ENCODE measurements at places on chromosomes 16 and 17.
A peak's percentile ranks its signal among the peaks of the same experiment; 100 is the strongest.

- H3K36me3 ChIP-seq, result no peaks in the 10 kb centered on the region
- H3K4me1 ChIP-seq, result no peaks in the 10 kb centered on the region
- no peaks in the 10 kb centered on the region for H3K27me3 ChIP-seq
- H3K4me3 ChIP-seq, result no peak overlapping the region
- no peak for DNase-seq
- H3K27ac ChIP-seq, result no peak overlapping the region
Measured at GRCh38 chr16:57194512-57194911, 8.4 kb downstream of the RSPRY1 start.

DNA sequence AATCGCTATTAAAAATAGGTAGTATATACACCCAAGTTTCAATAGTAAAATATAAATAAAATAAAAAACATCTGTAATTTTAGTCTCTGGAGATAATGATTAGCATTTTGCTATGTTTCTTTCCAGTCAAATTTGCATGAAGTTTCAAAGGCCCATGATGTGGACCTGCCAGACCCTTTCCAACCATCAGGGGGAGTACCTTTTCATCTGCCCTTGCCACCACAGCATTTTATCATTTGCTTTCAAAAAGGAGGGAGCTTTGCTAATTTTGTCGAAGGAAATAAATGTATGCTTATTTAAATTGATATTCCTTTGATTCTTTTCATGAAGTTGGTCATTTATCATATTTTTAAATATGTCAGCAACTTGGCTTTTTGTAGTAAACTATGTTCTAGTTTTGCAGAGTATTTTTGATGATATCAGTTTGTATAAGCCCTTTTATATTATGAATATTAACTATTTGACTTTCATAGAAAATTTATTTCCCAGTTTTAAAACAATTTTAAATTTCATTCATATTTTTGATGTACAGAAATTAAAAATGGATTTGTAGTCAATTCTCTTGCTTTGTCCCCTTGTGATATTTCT lies 115.2 kb upstream of the NETO2 start:
- peaks cover 15% of the 10 kb centered on the region for H3K36me3 ChIP-seq
- H3K4me1 ChIP-seq, result no peaks in the 10 kb centered on the region
- no peaks in the 10 kb centered on the region for H3K27me3 ChIP-seq
- H3K27ac ChIP-seq, result no peak overlapping the region
- no peak for DNase-seq

DNA sequence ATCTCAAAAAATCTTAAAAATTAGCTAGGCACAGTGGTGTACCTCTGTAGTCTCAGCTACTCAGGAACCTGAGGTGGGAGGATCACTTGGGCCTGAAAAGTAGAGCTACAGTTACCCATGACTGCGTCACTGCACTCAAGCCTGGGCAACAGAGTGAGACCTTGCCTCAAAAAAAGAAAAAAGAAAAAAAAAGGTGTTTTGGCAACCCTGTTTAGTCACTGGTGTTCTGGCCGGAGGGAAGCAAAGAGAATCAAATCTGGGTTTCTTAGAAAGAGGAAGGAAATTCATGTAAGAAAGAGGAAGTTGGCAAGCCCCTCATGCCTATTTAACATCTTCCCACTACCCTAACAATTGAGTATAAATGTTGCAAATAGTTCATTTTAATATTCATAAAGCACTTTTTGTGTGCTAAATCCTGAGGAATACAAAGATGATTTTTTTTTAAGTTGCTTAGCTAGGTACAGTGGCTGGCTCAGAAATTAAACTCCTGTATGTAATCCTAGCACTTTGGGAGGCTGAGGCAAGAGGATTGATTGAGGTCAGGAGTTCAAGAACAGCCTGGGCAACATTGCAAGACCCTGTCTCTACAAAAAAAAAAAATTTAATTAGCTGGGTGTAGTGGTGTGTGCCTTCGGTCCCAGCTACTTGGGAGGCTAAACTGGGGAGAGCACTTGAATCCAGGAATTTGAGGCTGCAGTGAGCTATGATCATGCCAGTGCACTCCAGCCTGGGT lies 6.5 kb upstream of the USP32 start:
- H3K4me1 ChIP-seq, result peaks cover 12% of the 10 kb centered on the region
- DNase-seq, result no peak
- no peak overlapping the region for H3K27ac ChIP-seq
- no peaks in the 10 kb centered on the region for H3K27me3 ChIP-seq
- H3K36me3 ChIP-seq, result no peaks in the 10 kb centered on the region
- H3K4me3 ChIP-seq, result no peak overlapping the region

- H3K36me3 ChIP-seq, result no peaks in the 10 kb centered on the region
- no peak overlapping the region for H3K27ac ChIP-seq
- no peak overlapping the region for H3K4me3 ChIP-seq
- no peak for DNase-seq
Measured at GRCh38 chr17:80029258-80029974, 6.3 kb downstream of the TBC1D16 start.

- H3K27ac ChIP-seq, result peak overlapping the region; percentile 32
- no peaks in the 10 kb centered on the region for H3K36me3 ChIP-seq
Measured at GRCh38 chr16:11576427-11577289, 10.1 kb downstream of the LITAF start.

- no peak overlapping the region for H3K27ac ChIP-seq
- H3K27me3 ChIP-seq, result peaks cover 19% of the 10 kb centered on the region
- no peak overlapping the region for H3K4me3 ChIP-seq
Measured at GRCh38 chr17:31413874-31414549, 22.5 kb downstream of the RAB11FIP4 start.

GRCh38 chr17:80474231-80474960 lies 2.0 kb downstream of the NPTX1 start:
- H3K36me3 ChIP-seq, result no peaks in the 10 kb centered on the region
- no peak for DNase-seq
- peak overlapping the region; percentile 54 for H3K4me3 ChIP-seq
- H3K4me1 ChIP-seq, result peaks cover 6% of the 10 kb centered on the region
- H3K27ac ChIP-seq, result no peak overlapping the region
- H3K27me3 ChIP-seq, result peaks cover 85% of the 10 kb centered on the region

GRCh38 chr16:2256531-2257140 lies 5.2 kb upstream of the ECI1 start:
- no peak overlapping the region for H3K27ac ChIP-seq
- no peaks in the 10 kb centered on the region for H3K4me1 ChIP-seq
- H3K4me3 ChIP-seq, result no peak overlapping the region
- no peak for DNase-seq
